ENCODE measurements at places on chromosomes 3 and 15. TPM values are rescaled to one million over a fixed set of nuclear protein-coding genes. Genes with fewer than 3 reads are reported as not detected.

- peak; percentile 32 for DNase-seq
Observed at GRCh38 chr15:92949604-92950249, 49.6 kb downstream of the CHD2 start.

GRCh38 chr15:57554812-57555179, 36.9 kb upstream of the MYZAP start:
- DNase-seq: no peak

GRCh38 chr3:197270558-197271317, 27.7 kb downstream of the DLG1 start:
- peak; percentile 70 for DNase-seq

DNA sequence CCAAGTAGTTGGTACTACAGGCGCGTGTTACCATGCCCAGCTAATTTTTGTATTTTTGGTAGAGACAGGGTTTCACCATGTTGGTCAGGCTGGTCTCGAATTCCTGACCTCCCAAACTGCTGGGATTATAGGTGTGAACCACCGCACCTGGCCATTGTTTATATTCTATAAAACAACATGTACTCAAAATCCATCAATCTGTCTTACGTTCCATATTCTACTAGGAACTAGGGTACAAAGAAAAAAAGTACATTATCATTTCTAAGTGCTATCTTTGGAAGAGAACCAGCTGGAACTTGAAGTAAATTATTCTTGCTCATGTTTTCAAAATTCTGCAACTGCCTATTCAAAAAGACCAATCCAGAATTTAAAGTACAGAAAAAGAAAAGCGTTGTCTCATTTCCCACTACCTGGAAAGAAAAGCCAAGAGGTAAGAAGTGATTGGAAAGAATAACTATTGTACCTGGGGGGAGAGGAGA, 15.2 kb downstream of the SPPL2A start:
- no peak for DNase-seq

GRCh38 chr3:114770874-114771273, 376.2 kb downstream of the ZBTB20 start:
- DNase-seq: no peak

- DNase-seq: peak; percentile 64
Observed at GRCh38 chr3:51718547-51719409, 11.9 kb downstream of the GRM2 start.

The SPTBN5 gene
- total RNA-seq: 0.07 TPM

The AHSG gene
- 2,043 TPM for total RNA-seq
